Putamen (tissue), 1 donor: ENCODE measurements at places on chromosomes 3 and 15.

DNA sequence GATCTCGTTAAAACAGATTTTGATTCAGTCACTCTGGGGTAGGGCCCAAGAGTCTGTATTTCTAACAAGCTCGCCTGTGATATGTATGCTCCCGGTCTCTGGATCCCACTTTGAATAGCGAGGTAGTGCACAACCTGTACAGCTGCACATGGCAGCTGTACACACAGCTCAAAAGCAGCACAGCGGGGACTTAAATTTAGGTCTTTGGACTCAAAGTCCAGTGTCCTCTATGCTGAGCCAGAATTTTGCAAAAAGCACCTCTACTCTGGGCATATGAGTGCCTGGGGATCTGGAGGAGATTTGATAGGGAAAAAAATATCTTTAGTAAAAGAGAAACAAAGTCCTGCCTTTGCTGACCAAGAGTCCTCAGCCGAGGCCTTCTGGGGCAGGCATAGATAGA is 83.1 kb downstream of the HMG20A start:
- DNase-seq, result no peak

GRCh38 chr3:79030157-79030556 is 737.6 kb downstream of the ROBO1 start:
- DNase-seq, result no peak

DNA sequence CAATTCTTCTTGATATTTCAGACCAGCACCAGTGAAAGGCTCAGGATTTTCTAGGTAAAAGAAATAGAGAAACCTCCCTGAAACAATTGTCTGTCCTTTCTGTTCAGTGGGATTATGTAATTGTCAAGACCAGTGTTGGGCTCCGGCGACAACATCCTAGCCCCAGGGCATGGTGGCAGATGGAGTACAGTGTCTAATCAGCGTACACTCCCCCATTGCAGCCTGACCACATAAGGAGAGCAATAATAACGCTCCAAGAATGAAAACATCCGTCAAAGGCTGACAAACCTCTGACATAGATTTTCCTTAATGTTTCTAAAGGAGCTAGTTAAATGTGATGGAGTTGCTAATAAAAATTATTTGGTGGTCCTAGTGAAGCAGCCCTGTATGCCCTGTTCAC is 144.6 kb downstream of the EBLN2 start:
- DNase-seq, result no peak

DNA sequence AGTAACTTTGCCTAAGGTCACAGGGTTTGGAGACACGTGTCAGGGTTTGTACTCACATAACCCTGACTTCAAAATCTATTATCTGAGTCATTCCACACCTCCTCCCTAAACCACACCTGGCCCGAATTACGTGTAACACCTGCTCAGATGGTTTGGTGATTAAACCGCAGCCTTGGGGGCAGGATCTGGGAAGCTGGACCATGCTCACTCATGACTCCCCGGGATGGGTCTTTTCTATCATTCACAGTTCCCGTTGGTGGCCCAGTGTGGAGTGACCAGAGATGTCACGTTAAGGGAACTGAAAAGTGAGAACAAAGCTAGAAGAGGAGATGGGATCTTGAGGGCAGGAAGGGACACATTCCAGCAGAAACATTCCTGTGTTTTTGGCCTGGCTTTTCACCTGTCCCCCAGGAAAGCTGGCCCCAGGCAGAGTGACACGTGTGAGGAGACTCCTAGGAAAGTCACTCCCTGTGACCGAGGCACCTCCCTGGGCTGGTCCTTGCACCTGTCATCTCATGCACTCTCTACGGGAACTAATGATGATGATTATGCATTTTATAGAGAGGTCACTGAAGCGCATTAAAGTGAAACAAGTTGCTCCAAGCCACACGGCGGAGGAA is 75.4 kb upstream of the POMGNT2 start:
- DNase-seq, result no peak
